Iris pigment epithelial cell (primary cell): ENCODE measurements at places on chromosomes 6 and 20.

DNA sequence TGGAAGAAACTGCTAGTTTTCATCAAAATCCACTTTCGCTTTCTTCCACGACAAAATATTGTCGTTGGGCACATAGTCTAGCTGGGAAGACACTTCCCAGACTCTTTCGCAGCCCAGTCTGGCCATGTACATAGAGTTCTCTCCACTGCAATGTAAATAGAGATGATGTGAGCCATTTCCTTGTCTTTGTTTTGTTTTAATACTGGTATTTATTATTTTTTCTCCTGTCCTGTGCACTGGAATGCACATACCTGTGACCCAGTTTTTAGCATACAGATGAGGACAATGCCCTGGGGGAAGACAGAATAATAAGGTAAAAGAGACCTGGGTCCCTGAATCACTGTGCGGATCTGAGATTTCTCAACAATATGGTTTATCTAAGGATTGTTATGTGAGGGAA is 149.5 kb upstream of the BMP5 start:
- no peak for DNase-seq

DNA sequence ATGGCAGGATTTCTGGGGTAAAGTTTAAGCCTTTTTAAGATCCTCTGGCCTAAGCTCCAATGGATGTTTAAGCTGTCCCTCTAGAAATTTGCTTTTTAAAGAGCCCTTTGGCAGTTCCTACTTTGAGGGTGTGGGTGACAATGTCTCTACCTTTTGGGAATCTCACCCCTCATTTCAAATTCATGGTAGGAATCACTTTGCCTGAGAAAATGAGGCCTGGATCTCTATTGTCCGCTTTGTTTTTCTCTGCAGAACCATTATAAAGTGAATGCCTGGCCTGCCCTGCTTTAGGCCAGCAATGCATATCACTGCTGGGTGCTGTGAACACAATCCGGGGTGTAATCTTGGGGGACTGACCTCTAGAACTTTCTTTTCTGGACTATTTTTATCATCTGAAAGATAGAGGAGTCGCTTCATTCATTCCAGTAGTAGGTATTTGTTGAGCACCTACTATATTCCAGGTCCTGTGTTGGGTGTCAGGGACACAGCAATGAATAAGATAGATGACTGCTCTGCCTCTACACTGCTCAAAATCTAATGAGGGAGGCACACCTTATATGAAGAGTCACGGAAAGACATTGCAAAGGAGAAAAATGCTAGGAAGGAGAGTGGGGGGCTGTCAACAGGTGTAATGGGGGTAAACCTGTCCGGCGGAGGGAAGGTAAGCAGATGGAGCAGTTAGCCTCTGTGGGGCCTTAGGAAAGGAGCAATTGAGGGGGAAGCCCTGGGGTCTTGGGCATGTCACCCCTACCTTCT is 8.6 kb upstream of the COMMD7 start:
- no peak for DNase-seq

DNA sequence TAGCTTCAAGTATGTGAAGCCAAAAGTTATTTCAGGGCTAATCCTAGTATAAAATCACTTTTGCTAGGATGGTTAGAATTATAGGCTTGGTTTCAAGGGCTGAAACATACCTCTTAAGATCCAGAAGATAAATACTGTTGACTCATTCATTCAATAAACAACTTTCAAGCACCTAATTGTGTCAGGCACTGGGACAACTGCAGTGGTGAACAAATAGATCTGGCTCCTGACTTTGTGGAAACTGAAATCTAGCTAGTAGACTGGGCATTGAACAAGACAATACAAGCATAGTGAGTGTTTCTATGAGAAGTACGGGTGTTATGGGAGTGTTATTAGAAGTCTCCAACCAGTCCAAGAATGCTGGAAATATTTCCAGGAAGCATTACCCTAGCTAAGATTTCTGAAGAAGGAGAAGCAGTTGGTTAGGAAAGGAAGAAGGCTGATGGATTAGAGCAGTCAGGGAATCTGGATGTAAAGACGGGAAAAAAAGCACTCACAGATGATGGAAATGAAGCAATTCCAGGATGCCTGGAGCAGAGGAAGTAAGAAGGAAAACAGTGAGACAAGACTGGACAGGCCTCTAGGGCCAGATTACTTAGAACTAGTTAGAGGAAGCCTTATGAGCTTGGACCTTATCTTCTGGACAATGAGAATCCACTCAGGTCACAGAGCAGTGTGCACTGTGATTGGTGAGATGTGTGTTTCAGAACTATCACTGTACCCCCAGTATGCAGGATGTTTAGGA is 132.6 kb upstream of the RAB32 start:
- no peak for DNase-seq

GRCh38 chr20:52410182-52410647 is 218.6 kb upstream of the ZFP64 start:
- DNase-seq: peak; percentile 90

GRCh38 chr6:130970839-130971410 is 92.1 kb downstream of the EPB41L2 start:
- DNase-seq: peak; percentile 27
